EL (cell line): ENCODE measurements at places on chromosomes 16 and 17.

GRCh38 chr17:11252146-11252545 is 11.1 kb downstream of the SHISA6 start:
- DNase-seq = no peak

DNA sequence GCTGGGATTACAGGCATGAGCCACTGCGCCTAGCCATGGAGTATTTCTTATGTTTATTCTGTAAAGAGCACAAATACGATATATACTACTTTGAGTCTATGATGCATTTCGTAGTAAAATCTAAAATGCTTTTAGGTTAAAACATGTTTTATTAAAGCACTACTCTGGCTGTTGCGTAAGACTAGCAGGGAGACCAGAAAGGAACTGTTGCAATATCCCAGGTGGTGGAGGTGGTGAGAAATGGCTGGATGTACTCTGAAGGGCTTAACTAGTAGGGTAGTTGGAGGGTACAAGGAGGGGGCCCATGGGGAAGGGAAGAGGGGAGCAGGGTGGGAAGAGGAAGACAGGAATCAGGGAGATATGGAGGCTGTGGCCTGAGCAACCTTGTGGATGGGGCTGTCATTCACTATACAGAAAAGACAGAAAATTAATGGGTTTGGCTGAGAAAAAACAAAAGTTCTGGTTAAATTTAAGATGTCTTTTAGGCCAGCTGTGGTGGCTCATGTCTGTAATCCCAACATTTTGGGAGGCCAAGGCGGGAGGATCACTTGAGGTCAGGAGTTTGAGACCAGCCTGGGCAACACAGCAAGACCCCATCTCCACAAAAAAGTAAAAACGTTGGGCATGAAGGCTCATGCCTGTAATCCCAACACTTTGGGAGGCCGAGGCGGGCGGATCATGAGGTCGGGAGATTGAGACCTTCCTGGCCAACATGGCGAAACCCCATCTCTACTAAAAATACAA is 35.8 kb downstream of the ST3GAL2 start:
- DNase-seq = no peak

GRCh38 chr17:45920083-45920482 is 25.7 kb downstream of the MAPT start:
- DNase-seq = no peak

GRCh38 chr16:3155972-3156371 is 21.1 kb downstream of the ZNF213 start:
- no peak for DNase-seq

GRCh38 chr17:34725725-34726124 is 146.3 kb downstream of the TMEM132E start:
- DNase-seq = no peak

DNA sequence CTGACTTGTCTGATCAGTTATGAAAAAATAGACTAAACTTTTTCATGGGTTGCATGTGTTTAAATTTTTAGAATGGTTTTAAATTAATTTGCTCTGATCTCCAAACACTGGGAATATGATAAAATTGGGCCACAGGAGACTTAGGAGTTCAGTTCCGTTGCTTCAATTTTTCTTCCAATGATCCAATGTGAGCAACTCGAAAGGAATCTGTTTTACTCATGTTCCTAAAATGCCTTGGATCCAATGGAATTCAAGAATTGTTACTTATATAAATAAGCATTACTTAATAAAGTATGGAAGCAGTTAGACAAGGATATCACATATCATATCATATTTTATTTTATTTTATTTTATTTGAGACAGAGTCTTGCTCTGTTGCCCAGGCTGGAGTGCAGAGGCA is 56.0 kb upstream of the NACA2 start:
- DNase-seq = peak; percentile 84

GRCh38 chr17:45951403-45951802 is 47.6 kb upstream of the STH start:
- no peak for DNase-seq

- peak; percentile 53 for DNase-seq
These were observed 166.3 kb downstream of the MSI2 start for GRCh38 chr17:57422574-57423164.

DNA sequence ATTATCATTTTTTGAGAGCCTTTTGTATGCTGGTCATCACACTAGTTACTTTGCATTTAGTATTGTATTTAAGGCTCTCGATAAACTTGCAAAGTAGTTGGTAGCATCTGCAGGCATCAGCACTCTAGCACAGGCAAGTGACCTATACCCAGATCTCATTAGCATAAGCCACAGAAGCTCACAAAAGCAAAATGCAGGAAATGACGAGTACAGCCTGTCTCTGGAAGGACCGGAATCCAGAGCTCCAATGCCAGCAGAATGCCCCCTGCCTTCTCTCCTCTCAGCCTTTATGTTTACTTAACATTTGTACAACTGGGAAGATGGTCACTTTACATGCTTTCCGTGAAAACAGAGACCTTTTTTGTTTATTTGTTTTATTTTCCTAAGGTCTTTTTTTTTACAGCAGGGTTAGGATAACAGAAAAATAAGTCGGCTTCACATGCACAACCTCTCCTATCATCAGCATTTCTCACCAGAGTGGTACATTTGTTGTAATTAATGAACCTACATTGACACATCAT is 45.4 kb upstream of the MYOCD start:
- peak; percentile 72 for DNase-seq

GRCh38 chr17:74404218-74404617 is 27.7 kb upstream of the GPRC5C start:
- DNase-seq = no peak
